ENCODE measurements at places on chromosomes 5 and 9.

DNA sequence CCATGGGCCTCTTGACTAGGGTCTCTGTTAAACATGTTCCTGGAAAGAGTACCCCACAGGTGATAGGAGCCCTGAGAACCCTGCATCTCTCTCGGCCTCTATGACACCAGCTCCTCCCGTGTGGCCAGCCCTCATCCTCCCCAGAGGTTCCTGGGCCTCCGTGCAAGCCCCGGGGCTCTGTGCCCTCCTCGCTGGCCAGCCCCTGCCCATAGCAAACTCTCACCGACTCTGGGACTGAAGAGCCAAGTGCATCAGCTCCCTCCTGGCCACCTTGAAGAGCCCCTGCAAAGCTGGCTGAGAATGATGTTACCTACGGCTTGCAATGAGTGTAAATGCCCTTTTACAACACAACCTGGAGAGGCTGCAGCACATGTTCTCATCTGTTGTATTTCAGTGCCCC is 224.4 kb downstream of the ROR2 start:
- H3K4me3 ChIP-seq: no peak overlapping the region
- DNase-seq: no peak
- H3K27me3 ChIP-seq: peaks cover 37% of the 10 kb centered on the region
- H3K4me1 ChIP-seq: no peaks in the 10 kb centered on the region
- no peaks in the 10 kb centered on the region for H3K36me3 ChIP-seq

- H3K4me3 ChIP-seq: no peak overlapping the region
- DNase-seq: no peak
- H3K27me3 ChIP-seq: no peaks in the 10 kb centered on the region
- no peak overlapping the region for H3K27ac ChIP-seq
- no peaks in the 10 kb centered on the region for H3K4me1 ChIP-seq
Measured at GRCh38 chr5:20340126-20340525, 352.1 kb upstream of the CDH18 start.

DNA sequence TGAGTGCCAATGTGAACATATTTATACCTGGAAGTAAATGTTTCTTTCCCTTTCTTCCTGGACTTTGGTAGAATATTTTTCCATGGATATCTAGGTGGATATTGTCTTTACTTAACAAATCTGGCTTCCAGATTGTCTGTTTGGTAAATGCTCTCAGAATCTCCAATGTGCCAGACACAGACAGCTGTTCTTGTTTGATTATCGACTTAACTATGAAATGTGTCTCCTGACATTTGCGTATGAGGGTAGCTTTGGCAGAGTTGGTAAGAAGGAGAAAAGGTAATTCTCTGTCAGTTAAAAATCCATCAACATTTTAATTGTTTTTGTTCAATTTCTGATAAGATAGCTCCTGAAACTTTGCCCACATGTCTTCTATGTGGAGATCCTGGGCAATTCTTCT is 196.4 kb upstream of the NUDT12 start:
- DNase-seq: no peak
- H3K27ac ChIP-seq: no peak overlapping the region
- H3K36me3 ChIP-seq: no peaks in the 10 kb centered on the region
- H3K4me1 ChIP-seq: no peaks in the 10 kb centered on the region

GRCh38 chr5:136730426-136730825 is 365.1 kb upstream of the TRPC7 start:
- H3K4me3 ChIP-seq: no peak overlapping the region
- H3K4me1 ChIP-seq: no peaks in the 10 kb centered on the region
- no peak for DNase-seq
- no peaks in the 10 kb centered on the region for H3K36me3 ChIP-seq
- no peak overlapping the region for H3K27ac ChIP-seq

GRCh38 chr5:1119312-1119831 is 7.5 kb upstream of the SLC12A7 start:
- no peak overlapping the region for H3K27ac ChIP-seq
- peaks cover 6% of the 10 kb centered on the region for H3K27me3 ChIP-seq
- no peak for DNase-seq
- H3K4me1 ChIP-seq: peaks cover 5% of the 10 kb centered on the region
- no peak overlapping the region for H3K4me3 ChIP-seq
- no peaks in the 10 kb centered on the region for H3K36me3 ChIP-seq

DNA sequence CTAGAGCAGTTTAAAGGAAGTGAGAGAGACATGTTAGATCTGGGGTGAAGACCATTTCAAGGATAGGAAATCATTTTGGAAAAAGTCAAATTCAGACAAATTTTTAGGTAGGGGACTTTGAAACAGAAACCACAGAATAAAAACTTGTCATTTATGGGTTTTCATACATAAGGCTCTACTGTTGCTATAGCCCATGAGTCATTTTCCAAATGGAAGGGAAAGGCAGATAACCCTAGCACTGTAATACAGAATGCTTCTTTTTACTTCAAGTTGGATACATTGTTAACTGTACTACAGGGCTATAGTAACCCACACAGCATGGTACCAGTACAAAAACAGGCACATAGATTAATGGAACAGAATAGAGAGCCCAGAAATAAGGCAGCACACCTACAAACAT is 455.4 kb downstream of the EBF1 start:
- no peak overlapping the region for H3K4me3 ChIP-seq
- no peaks in the 10 kb centered on the region for H3K36me3 ChIP-seq
- no peak overlapping the region for H3K27ac ChIP-seq
- no peak for DNase-seq

DNA sequence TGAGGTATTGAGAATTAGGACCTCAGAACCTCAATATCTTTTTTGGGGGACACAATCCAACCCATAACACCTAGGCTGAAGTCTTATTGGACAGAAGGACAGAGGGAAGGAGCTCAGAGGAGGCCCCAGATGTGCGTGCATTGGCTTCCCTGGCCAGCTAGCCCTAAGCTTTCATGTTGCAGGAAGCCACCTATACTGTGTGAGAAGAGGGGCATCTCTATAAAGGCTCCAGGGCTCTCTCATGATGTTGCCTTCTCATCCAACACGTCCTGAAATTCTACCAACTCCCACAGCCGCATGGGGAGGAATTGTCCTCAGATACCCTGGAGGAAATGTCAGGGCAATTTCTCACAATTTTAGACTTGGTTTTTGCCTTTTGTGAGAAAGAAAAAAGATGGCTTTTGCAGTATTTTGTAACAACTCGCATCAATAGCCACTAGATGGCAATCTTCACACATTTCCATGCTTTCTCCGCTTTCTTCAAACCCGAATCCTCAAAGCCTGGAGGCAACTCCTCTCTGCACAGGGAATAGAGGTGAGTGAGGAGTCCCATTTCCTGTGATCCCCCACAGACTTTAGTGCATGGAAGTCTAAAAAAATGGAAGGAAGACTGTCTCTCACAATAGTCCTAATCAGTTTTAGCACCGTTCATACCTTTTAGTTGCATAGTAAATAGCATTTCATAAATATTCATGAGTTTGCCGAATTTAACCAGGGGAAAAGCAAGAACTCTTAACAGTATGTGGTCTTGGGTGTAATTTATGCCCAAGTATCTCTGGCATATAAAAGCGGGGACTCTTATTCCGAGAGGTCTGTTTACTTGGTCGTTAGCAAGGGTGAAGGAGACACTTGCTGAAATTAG is 7.4 kb upstream of the PPP3R2 start:
- peaks cover 4% of the 10 kb centered on the region for H3K36me3 ChIP-seq
- H3K27me3 ChIP-seq: peaks cover 45% of the 10 kb centered on the region
- H3K27ac ChIP-seq: peak overlapping the region; percentile 11
- H3K4me1 ChIP-seq: peaks cover 2% of the 10 kb centered on the region
- H3K4me3 ChIP-seq: no peak overlapping the region

GRCh38 chr5:84573017-84573712 is 188.5 kb upstream of the EDIL3 start:
- no peaks in the 10 kb centered on the region for H3K4me1 ChIP-seq
- DNase-seq: no peak
- no peaks in the 10 kb centered on the region for H3K27me3 ChIP-seq
- no peaks in the 10 kb centered on the region for H3K36me3 ChIP-seq
- H3K4me3 ChIP-seq: no peak overlapping the region
- H3K27ac ChIP-seq: no peak overlapping the region

DNA sequence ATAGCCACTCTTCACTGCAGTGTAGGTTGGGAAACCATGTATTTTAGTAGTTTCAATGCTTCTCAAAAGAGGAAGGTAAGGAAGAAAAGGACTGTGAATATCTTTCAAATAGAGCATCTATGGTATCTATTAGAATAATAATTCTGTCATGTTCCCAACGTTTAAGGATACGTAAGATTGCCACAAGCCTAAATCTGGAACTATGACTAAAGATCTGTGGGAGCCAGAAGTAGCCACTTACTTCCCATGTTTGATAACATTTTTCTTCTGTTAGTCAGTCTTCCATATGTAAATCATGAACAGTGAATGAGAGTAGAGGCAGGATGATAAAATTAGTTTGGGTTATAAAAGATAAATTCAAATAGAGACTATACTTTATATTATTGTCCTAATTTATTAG is 16.3 kb upstream of the MROH2B start:
- H3K4me1 ChIP-seq: no peaks in the 10 kb centered on the region
- DNase-seq: no peak
- no peak overlapping the region for H3K27ac ChIP-seq
- H3K36me3 ChIP-seq: no peaks in the 10 kb centered on the region
- H3K27me3 ChIP-seq: no peaks in the 10 kb centered on the region

DNA sequence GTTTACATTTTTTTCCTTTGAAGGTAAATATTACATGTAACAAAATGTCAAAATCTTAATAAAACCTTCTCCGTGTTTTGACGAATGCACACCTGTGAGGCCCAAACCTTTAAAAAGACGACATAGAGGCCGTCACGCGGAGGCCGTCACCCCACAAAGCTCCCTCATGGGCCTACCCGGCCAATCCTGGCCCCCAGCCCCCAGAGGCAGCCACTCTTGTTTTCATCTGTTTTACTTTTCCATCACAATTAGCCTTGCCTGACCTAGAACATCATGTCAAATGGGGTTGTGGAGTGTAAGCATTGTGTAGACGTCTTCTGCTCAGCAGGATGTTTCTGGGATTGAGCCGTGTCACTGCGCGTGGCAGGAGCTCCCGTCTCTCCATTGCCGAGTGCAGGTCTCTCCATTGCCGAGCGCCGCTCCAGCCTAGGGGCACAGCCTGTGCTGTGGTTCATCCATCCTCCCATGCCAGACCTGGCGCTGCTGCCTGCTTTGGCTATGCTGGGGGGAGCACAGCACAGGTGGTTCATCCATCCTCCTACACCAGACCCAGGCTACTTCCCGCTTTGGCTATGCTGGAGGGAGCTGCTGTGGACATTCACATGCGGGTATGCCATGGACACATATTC is 52.2 kb upstream of the IRX4 start:
- no peak for DNase-seq
- no peaks in the 10 kb centered on the region for H3K36me3 ChIP-seq
- no peak overlapping the region for H3K4me3 ChIP-seq
- peaks cover 56% of the 10 kb centered on the region for H3K27me3 ChIP-seq
- peaks cover 2% of the 10 kb centered on the region for H3K4me1 ChIP-seq

DNA sequence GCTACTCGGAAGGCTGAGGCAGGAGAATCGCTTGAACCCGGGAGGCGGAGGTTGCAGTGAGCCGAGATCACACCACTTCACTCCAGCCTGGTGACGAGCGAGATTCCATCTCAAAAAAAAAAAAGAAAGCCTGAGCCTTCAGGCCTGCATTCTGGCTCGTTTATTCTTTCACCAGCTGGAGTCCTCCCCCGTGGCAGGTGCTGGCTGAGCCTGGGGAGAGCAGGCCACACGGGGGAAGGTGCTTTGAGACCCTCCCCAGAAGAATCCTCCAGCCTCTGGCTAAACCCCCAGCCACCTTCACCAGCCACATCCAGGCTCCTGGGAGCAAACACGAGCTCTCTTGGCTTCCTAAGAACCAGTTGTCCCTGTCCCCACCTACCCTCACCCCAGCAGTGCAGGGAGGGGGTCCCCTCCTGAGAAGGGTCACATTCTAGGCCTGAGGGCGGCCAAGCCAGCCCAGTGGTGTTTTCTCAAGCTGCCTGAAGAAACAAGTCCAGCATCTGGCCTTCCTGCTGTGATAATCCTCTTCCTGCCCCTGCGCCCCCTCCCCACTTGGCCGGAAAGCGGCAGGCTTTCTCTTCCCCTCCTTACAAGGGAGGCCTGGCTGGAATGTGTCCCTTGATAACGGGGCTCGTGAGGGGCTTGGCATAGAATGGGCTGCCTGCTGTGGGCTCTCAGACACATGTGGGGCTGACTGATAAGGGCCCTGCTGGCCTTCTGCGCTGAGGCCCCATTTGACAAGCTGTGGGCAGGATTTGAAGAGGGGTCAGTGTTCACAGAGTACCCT is 41.5 kb downstream of the PLPP7 start:
- no peaks in the 10 kb centered on the region for H3K27me3 ChIP-seq
- H3K27ac ChIP-seq: no peak overlapping the region
- H3K4me1 ChIP-seq: no peaks in the 10 kb centered on the region

GRCh38 chr9:107033966-107034365 is 171.0 kb downstream of the ZNF462 start:
- no peaks in the 10 kb centered on the region for H3K36me3 ChIP-seq
- no peak for DNase-seq
- H3K4me3 ChIP-seq: no peak overlapping the region

GRCh38 chr9:87959916-87960581 is 14.3 kb downstream of the CDK20 start:
- H3K4me3 ChIP-seq: no peak overlapping the region
- no peak for DNase-seq
- H3K4me1 ChIP-seq: peaks cover 9% of the 10 kb centered on the region
- no peaks in the 10 kb centered on the region for H3K36me3 ChIP-seq
- H3K27me3 ChIP-seq: peaks cover 16% of the 10 kb centered on the region
- H3K27ac ChIP-seq: no peak overlapping the region

DNA sequence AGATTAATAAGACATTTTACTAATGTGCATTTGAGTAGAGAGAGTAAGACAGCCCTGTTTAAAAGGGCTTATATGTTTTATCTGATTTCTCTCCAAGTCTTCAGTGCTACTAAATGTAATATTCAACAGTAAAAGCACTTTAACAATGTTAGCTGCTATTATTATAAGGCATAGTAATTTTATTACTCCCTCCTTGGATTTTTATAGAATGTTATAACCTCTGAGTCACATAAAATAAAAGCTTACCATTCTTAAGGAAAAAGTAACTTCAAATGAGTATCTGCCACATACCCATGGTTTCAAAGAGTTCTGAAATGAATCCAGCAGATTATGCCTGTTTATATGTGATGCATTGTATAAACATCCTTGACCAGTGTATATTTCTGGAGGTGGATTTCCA is 19.0 kb downstream of the SPDL1 start:
- no peaks in the 10 kb centered on the region for H3K4me1 ChIP-seq
- H3K4me3 ChIP-seq: no peak overlapping the region
- DNase-seq: no peak
- peak overlapping the region; percentile 39 for H3K27ac ChIP-seq

DNA sequence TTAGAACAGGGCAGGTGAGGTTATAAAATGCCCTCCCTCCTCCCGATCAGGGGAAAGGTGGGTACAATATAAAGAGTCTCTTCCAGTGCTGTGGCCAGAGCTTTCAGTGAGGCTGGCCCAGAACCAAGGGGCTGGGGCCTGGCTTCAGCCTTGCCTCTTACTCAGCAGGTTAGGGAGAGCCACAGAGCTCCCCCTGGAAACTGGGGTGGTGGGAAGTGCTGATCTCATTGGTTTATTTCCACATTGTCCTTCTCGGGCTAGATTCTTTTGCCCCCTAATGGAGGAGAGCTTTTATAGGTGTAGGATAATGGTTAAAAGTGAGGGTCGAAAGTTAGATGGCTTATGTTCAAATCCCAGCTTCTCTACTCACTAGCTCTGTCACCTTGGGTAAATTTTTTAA is 186.7 kb upstream of the TBC1D2 start:
- no peaks in the 10 kb centered on the region for H3K36me3 ChIP-seq
- H3K4me1 ChIP-seq: peaks cover 7% of the 10 kb centered on the region
- H3K27ac ChIP-seq: no peak overlapping the region

GRCh38 chr9:5263351-5264218 is 32.4 kb downstream of the INSL4 start:
- no peaks in the 10 kb centered on the region for H3K36me3 ChIP-seq
- H3K27me3 ChIP-seq: no peaks in the 10 kb centered on the region
- DNase-seq: no peak
- peak overlapping the region; percentile 27 for H3K27ac ChIP-seq

All from T-helper 17 cell (primary cell).